ENCODE measurements at places on chromosomes 1 and 21. TPM values are rescaled to one million over a fixed set of nuclear protein-coding genes. Genes with fewer than 3 reads are reported as not detected.

- no peak for DNase-seq
Measured at GRCh38 chr1:46183926-46184557, 7.8 kb upstream of the P3R3URF start.

DNA sequence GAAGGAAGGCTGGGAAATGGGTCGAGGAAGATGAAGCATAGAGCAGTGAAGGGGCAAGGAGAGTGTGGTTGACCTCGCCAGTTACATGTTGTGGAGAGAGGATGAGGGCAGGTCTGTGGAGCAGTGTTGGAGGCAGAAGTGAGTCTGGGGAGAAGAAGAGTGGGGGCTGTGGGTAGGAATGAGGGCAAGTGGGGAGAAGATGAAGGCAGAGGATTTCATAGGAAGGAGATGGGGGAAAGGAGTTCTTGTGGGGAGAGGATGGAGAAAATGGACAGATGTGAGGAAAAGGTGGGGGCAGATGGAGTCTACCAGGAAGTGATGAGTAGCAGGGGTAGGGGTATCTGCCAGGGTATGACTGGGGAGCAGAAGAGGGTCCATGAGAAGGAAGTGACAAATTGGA, 3.6 kb downstream of the ARMH1 start:
- no peak for DNase-seq

GRCh38 chr1:52460694-52461093, 56.3 kb downstream of the PRPF38A start:
- no peak for DNase-seq

GRCh38 chr1:11188858-11189451, at the start of gene ANGPTL7:
TSS of gene ANGPTL7 (plus strand) at chr1:11189355. CDS start at chr1:11189580, 225 bp downstream.
- DNase-seq: peak; percentile 9

DNA sequence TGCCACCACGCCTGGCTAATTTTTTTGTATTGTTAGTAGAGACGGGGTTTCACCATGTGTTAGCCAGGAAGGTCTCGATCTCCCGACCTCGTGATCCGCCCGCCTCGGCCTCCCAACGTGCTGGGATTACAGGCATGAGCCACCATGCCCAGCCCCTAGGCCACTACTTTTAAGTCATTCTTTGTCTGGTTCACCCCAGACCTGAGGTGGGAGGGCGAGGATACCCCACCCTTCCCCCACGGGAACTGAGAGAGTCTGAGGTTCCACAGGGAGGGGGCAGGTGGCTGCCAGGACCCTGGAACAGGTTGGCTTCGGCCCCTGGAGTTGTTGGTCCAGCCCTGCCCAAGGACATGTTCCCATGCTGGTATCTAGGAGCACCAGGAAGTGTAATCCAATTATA, 7.7 kb upstream of the SDC3 start:
- DNase-seq: no peak

GRCh38 chr1:46333300-46334029, 7.1 kb upstream of the NSUN4 start:
- peak; percentile 45 for DNase-seq

- DNase-seq: no peak
Measured at GRCh38 chr1:81032973-81033425, 767.7 kb upstream of the ADGRL2 start.

DNA sequence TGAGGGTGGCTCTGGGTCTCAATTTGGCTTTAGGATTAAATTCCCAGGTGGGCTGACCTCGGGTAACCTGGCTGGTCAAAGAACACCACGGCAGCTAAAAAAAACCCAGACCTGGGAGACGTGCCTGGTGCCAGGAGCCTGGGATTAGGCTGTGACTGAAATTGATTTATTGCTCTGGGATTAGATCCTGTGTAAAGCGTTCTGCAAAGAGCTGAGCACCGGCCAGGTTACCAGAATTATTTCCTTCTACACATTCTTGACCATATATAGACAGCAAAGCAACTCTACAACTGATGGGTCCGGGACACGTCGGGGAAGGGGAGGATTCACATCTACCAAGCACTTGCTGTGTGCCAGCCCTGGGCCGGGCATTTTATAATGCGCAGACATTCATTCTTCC, 45.2 kb downstream of the TMCO4 start:
- peak; percentile 59 for DNase-seq

DNA sequence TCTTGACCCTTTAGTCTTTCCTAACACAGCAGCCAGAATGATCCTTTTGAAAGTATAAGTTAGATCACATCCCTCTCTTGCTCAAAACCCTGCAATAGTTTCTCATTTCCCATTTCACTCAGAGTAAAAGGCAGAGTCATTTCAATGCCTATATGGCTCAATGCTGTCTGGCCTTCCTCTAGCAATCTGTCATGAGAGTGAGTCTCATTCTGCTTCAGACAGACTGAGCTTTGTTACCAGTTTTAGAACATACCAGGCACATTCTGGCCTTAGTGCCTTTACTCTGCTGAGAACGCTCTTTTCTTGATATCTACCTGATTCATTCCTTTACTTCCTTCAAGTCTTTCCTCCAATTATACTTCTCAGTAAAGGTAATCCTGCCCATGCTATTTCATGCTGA, 372.8 kb upstream of the PKN2 start:
- no peak for DNase-seq

DNA sequence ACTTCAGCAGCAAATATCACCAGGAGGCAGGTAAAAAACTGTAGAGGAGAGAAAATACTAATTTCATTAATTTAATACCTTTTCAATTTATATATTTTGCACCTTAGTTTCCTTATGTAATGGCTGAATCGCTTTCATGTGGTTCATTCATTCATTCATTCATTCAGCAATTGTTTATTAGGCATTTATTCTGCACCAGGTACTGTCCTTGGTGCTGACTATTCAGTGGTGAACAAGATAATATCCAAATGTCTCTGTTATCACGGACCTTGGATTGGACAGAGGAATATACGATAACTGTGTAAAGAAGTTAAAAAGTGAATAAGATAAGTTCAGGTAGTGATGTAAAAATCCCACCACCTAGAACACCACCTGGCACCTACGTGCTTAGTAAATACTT, 28.8 kb downstream of the TSPAN2 start:
- DNase-seq: no peak

DNA sequence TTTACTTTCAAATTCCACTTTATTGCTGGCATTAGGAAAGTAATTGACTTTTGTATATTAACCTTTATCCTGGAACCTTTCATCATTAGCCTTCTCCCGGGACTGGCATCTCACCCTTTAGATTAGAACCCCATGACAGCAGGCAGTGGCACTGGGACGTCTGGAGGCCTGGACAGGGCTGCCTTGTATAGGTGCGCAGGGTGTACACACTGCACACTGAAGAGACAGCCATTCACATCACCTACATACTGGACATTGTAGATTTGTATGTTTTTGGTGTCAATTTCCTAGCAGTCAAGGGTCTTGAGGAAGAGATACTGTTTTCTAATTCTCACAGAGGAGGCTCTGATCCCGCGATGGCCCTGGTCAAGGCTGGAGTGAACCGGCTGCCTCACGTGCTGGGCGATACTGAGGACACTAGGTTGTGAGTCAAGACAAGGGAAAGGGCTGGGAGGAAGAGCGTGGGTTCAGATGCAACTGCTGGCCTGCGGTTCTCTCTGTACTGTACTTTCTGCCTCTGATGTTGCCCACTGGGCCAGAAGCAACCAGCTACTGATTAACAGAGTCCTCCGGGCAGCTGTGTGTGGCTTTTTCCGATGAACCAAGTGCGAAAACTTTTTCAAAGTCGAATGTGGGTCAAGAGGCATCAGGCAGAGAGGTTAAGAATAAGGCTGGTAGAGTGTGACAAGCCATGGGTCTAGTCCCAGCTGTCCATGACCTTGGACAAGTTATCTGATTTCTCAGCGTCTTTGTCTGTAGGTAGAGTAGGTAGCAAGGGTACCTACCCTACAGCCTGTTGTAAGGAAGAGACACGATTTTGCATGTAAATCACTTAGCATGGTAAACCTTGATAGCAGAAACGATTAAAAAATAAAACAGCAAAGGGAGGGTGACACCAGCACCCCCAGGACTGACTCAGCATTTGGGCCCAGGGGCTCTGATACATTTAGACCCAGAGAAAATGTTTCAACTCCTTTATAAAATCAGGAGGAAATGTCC, 38.2 kb upstream of the SLC25A33 start:
- DNase-seq: peak; percentile 28

DNA sequence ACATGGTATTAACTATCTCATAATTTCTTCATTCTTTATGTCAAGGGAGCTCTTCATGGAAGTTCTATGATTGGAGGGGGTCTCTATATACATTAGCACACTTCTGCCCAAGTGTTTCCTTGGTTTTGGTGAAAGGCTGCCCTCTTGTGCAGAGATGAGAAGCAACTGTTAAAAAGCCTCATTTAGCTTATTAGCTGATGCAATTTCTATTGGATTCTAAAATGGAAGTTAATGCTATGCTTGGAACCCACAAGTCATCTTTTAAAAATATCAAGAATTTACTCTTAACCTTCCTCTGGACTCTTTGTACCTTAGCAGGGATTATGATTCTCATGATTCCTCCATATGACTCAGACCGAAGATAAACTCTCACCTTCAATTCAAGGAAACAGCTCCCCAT, 328.9 kb downstream of the PTBP2 start:
- peak; percentile 8 for DNase-seq

DNA sequence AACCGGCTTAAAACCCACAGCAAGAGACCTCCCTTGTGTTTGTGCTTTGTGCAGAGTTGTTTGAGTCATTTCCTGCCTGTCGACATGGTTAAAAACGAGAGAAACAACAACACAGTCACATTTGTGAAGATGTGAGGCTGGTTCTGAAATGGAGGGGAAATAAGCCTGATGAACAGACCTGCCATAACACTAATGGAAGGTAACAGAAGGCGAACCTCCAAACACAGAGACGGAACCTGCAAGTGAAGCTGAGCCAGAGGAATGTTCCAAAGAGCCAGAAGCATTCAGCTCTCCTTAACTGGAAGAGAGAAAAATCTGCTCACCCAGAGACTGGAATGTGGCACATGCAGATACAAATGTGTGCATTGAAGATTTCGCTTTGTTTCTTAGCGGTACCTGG, 53.2 kb upstream of the RAVER2 start:
- no peak for DNase-seq

GRCh38 chr1:79323239-79324025, 316.9 kb upstream of the ADGRL4 start:
- peak; percentile 34 for DNase-seq

DNA sequence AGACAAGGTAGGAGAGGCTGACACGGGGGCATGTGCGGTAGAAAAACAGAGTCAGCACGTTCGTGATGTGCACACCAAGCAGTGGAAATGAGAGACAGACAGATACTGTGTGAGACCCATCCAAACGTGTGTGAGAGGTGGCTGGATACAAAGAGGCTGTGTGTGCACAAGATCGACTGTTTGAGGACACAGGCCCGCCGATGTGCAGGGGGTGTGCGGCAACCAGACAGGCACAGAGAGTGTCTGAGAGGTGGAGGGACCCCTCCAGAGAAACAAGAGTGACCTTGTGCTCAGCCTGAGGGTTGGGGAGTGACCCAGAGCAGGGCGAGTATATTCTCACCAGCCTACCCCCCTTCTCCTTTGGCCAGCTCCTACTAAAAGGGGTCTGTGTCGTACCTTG, 97.8 kb upstream of the IPO9 start:
- DNase-seq: no peak

DNA sequence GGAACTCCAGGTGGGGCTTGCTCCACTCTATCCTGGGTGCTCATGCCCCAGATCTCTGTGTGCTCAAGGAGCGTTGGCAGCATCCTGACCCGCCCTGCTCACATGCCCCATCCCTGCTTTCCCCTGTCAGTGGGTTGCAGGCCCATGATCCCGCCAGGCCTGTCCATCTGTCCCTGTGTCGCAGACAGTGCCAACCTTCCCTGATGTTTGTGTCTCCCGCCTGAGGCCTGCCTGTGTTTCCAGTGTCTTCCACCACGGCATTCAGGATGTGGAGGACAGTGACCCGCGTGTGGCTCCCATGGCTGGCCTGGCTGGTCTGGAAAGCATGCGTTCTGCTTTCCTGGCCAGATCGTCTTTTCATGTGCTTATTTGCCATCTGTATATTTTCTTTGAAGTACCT, 82.9 kb downstream of the PCBP3 start:
- DNase-seq: no peak

DNA sequence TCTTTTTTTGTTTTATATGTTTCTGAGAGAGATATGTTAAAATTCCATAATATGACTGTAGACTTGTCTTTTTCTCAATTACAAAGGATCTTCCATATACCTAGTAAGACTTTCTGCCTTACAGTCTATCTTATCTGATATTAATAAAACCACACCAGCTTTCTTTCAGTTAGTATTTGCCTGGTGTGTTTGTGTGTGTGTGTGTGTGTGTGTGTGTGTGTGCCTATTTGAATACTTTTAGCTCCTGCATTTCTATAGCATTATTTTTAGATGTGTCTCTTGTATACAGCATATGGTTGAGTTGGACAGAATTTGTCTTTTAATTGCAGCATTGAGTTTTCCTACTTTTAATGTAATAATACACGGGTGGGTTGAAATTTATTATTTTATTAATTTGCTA, 27.5 kb downstream of the ST6GALNAC3 start:
- DNase-seq: no peak

DNA sequence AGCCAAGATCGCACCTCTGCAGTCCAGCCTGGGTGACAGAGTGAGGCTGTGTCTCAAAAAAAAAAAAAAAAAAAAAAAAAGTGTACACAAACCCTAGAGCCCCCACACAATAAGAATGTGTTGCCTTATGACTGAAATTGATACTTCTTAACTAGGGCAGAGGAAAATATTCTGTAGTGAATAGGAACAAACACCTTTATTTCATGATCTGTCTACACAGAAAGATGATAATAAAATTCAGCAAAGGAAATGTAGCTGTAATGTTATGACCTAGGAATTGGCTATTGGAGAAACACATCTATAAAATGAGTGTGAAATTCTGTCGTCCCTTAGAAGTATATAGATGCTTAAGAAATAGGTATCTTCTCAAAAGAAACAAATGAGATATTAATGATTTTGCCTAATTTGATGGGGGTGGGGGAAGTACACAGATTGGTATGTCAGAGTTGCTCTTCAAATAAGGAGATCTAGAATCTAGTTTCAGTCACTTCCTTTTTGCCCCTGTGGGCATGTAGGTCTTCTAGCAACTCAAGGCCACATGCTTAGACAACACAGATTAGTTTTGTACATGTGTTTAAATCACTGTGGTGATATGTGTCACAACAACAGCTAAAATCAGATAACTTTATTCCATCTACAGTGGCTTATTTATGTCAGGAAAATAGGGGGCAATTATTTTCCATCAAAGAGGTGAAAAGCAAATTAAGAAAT, 10.7 kb upstream of the GPR25 start:
- DNase-seq: no peak

The NMNAT1 gene
- polyA plus RNA-seq: 6.8 TPM

The TRABD2B gene
- polyA plus RNA-seq: 2.3 TPM

The RNF186 gene
- 2.0 TPM for polyA plus RNA-seq

The USH2A gene
- polyA plus RNA-seq: not detected

The SDC3 gene
- polyA plus RNA-seq: 51.0 TPM

The L1TD1 gene
- polyA plus RNA-seq: 0.53 TPM

The RIMKLA gene
- 0.66 TPM for polyA plus RNA-seq

The SRRM1 gene
- 131 TPM for polyA plus RNA-seq

Measured in hepatocyte (in vitro differentiated cells).